SK-N-SH (cell line): ENCODE measurements at places on chromosomes 1 and 21.

GRCh38 chr1:164824542-164824941 lies 265.6 kb downstream of the PBX1 start:
- DNase-seq, result no peak

DNA sequence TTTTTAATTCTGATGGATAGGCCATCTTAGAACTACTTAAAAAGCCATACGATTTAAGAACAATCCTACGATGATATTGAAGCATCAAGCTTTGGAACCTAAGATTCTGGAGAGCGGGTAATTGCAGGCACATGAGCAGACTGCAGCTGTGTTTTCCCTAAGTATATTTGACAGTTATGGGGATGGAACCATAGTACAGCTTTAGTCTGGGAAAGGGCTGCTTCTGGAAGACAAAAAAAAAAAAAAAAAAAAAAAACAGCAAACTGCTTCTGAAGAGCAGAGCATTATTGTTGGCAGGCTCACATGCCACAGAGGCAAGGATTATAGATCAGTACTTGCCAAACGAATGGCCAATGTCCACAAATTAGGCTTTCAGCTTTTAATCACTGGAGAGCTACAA lies 1618.7 kb downstream of the AMY1C start:
- DNase-seq, result no peak

DNA sequence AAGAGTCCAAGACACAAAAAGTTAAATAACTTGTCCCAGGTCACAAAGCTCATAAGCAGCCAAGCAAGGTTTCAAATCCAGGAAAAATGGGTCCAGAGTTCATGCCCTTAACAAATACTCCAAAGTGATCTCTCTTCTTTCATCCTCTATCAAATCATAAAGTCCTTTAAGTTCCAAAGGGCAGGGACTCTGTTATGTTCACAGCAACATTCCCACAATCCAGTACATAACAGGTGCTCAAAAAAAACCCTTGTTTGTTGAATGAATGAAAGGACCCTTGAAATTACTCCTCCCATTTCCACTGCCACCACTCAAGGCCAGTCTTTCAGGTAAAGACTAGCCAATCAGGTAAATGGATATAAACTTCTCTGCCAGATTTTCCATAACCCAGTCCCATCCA lies 2.7 kb downstream of the ABL2 start:
- no peak for DNase-seq

DNA sequence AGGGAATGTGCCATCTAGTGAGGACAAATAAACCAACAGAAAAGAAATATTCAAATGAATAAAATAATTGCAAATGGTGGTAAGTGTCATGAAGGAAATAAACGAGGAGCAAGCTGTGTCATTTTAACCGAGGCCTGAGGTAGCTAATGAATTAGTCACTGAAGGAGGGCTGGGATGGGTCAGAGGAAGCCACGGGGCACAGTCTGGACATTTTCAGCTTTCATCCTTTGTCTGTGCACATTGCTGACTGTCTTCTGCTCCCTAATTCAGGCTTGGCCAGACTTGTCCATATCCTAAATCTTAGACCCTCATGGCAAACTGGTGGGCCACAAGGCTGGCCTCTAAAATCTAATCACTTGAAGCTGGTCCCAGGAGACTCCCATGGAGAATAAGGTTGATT lies 138.4 kb downstream of the RHOU start:
- no peak for DNase-seq

DNA sequence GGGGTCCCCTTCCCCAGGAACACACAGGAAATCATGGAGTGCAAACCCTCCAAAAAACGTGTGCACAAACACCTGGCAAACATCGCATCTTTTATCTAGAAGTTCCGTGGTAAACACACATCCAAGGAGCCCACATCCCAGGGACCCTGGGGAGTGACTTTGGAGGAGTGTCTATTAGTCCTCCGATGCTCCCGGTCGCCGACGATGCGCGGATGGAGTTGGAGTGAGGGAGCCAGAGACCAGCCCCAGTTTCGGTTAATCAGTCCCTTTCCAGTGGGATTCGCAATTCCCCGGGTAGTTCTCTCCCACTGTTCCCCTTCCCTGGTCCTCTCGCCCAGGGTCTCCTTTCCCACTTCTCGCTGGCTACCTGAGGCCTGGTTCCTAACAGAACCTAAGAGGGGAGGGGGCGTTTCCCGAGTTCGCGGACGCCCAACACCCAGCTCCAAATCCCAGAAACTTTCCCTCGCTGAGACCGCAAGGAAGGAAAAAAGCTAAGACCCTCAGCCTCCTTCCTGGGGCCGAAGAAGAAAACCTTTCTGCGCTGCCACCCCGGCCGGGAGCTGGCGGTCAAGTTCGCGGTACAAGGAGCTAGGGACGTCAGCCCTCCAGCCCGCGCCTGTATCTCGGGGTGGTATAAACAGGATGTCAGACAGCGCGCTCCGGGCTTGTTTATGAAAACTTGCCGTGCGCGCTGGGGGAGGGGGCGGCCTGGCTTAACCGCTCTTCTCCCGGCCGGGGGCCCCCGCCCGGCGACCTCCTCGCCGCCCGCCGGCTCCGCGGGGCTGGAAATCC lies 787 bp downstream of the JAK1 start:
- peak; percentile 56 for DNase-seq

DNA sequence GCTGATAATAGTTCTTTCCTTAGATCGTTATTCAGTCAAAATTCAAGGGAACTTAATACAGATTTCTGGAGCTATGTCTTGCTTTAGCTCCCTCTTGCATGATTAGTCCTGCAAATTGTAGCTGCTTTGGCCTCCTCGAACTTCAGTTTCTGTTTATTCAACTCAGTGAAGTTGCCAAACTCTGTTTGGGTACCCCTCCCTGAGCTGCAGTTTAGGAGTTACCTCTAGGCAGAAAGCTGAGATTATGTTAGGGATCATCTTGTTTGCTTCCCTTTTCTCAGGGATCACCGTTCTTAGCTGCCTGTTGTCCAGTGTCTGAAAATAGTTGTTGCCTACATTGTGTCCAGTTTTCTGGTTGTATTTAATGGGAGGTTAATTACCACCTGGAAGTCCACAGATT lies 43.5 kb downstream of the SNX27 start:
- no peak for DNase-seq

GRCh38 chr1:247118946-247119446 lies 14.8 kb upstream of the ZNF669 start:
- peak; percentile 72 for DNase-seq
